ENCODE measurements at places on chromosomes 16 and 17. TPM values are rescaled to one million over a fixed set of nuclear protein-coding genes. Genes with fewer than 3 reads are reported as not detected.
A peak's percentile ranks its signal among the peaks of the same experiment; 100 is the strongest.

MLKL gene
- 2.9 TPM for total RNA-seq

UNC45B gene
- not detected for total RNA-seq

FBXO39 gene
- 0.13 TPM for total RNA-seq

MRM1 gene
- 6.4 TPM for total RNA-seq

TAC4 gene
- total RNA-seq: not detected

- DNase-seq: no peak
Observed at GRCh38 chr17:39527220-39527813, 66.0 kb downstream of the CDK12 start.

DNA sequence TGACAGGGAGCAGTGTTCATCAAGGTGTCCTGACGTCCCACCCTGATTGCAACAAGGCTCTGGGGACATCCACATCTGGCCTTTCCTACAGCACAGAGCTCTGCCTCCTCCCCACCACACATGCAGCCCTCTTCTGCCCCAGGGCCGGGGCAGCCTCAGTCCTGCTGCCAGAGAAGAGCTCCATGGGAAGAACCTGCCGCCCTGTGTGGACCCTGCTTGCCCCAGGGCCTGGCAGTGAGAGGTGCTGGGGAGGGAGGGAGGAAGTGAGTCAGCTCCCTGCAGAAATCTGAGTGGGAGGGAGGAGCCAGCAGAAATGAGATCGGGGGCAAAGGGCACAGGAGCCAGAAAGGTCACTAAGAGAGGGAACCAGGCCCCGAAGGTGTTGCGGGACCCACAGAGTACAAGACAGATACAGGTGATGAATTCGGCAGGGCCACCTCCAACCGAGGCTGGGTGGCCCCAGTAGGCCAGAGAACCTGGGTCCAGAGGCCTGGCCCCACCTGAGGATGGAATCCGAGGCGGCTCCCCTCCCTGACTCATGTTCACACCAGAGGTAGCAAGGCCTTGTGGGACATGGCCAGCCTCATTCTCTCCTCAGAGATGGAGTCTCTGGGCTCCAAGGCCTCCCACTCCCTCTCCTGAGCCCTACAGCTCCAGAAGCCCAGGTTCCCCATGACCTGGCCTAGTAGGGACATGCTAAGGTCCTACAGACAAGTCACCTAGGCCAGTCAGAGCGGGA is 24.8 kb downstream of the MYO18A start:
- DNase-seq: peak; percentile 91

GRCh38 chr16:81376880-81377279 is 62.1 kb downstream of the GAN start:
- DNase-seq: no peak

GRCh38 chr16:56606071-56606475 is 2.3 kb upstream of the MT2A start:
- peak; percentile 65 for DNase-seq

GRCh38 chr17:3950584-3950983 is 13.7 kb downstream of the ATP2A3 start:
- DNase-seq: no peak

DNA sequence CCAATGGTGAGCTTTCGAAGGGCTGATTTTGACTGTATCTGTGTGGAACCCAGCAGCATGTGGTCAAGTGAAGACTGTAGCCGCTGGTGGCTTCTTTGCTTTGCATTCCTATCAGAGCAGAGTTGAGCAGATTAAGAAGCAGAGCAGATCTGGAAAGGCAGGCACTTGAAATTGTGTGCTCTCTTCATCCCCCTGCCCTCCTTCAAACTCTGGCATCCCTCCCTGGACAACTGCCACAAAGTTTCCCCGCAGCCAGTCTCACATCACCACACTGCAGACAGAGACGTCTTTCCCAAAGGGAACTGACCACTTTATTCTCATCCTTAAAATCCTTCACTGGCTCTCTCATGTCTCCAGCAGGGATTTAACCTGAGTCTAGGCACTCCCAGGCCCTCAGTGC is 237.1 kb upstream of the DYNLRB2 start:
- DNase-seq: no peak

DNA sequence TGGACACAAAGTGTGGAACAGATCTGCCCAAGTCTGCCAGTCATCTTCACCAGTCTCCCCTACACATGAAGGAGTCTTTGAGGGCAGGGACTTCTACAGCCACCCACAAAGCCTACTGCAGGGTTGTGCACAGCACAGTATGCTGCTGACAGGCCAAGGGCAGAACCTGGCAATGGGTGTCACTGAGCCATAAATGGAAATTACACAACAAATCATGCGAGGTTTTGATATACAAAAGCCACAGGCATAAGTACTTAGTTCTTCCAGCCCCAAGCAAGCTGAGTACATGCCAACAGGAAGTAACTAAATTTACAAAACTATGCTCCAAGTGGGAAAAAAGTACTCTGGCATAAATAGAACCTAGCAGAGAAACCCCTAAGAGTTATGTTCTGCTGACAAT is 7.8 kb upstream of the PSMC3IP start:
- no peak for DNase-seq

DNA sequence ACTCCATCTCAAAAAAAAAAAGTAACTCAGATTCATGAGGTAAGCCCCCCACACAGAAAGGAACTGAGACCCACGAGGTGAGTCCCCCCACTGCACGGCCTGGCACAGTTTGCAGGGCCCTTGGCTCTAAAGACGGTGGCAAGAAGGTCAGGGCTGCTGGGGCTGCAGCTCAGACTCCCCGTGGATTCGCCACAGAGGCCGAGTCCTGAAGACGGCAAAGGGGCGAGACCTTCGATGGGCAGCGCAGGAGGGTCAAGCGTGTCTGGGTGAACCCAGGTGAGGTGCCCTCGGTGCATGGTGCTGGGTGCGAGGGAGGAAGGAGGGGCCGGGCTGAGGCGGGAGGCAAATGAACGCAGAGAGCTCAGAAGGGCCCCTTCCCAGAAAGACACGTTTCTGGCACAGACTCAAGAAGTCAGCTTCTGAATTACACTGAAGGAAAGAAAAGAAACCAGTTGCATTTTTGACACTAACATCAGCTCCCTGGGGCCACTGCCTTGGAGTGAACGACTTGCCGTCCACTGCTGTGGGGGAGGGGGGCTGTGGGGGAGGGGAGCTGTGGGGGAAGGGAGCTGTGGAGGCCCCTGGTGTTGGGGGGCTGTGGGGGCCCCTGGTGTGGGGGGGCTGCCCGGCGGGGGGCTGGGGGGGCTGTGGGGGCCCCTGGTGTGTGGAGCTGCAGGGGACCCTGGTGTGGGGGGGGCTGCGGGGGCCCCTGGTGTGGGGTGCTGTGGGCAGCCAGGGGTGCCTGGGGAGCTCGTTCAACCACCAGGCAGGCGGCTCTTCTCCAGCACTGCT is 69.8 kb upstream of the METRNL start:
- DNase-seq: no peak

DNA sequence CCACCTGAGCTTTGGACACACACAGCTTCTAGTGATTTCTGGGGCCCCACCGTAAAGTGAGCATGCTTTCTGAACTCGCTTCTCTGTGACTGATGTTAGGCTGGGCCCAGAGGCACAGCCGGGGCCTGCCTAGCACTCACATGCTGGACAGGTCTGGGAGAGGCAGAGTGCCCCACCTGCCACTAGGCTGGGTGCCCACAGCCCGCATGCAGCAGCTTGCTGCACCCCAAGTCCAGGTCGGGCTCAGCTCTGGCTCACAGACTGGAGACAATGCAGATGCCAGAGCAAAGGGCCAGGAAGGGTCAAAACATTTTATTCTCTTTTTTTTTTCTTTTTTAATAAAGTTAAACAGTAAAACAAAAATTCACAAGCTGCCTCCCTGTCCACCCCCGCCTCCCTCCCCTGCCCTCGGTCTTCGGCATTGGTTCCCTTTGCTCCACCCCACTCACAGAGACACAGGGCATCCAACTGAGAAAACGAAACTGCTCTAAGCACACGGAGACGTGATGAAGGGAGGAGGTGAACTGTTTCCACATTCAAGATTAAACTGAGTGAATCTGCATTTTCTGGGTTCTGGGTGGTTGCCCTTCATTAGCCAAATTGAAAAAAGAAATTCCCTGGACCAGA is 9.7 kb downstream of the CNP start:
- DNase-seq: no peak

DNA sequence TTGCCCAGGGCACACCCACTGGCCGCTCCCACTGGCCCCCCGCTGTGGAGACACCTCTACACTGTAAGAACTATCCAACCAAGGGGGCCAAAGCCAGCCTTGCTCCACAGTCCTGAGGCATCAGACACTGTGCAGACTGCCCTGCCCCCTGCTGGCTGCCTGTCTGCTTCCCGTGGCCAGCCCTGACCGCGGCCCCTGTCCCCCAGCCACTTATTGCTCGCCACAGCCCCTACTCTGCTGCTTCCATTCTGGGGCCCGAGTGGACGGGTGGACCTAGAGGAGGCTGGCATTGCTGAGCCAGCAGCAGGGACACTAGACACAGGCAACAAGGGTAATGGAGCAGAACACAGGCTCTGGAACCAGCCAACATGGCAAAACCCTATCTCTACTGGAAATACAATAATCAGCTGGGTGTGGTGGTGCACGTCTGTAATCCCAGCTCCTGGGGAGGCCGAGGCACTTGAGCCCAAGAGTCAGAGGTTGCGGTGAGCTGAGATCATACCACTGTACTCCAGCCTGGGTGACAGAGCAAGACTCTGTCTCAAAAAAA is 19.7 kb upstream of the LRRC37A3 start:
- DNase-seq: no peak

DNA sequence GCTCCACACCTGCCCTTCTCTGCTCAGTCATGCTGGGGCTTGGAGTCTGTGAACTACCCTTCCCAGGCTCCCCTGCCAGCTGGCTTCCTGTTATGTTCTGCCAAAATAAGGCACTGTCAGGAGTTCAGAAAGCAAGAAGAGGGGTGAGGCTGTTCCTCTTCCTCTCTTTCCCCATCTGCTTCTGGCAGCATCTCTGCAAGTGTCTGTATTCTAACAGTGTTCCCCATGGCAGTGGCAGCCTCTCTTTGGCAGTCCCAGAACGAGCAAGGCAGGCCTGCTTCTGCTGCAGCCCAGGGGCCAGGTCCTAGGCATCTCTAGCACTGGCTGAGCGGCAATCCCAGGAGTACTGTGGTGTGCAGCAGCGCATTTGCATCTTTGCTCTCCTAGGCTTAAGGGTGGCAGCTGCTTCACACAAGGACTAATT is 219.1 kb downstream of the STX8 start:
- no peak for DNase-seq

GRCh38 chr17:48159232-48159631 is 51.7 kb downstream of the SNX11 start:
- no peak for DNase-seq

GRCh38 chr17:49723423-49723822 is 15.7 kb upstream of the SLC35B1 start:
- DNase-seq: no peak

All from left lobe of liver (tissue), 2 donors.